ENCODE measurements at places on chromosomes 3 and 15. TPM values are rescaled to one million over a fixed set of nuclear protein-coding genes. Genes with fewer than 3 reads are reported as not detected.

DNA sequence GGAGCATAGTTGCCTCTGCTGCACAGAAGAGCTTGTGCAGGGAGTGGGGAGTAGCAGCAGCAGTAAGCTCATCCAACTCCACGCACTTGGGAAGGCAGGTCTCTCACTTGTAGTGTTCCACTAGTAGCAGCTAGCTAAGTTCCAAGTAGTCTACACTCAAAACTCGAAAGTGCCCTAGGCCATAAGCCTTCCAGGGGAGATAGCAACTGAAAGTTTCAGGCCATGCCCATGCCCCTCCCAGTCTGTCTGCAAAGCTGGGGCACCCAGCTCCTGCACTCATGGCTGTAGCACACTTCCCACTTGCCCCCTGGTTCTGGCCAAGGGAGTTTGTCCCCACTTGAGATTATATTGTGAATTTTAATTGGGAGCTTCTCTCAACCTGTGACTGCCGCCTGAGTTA is 57.5 kb downstream of the MFSD1 start:
- no peak for DNase-seq

Gene RNU5B-1
- not detected for polyA plus RNA-seq

DNA sequence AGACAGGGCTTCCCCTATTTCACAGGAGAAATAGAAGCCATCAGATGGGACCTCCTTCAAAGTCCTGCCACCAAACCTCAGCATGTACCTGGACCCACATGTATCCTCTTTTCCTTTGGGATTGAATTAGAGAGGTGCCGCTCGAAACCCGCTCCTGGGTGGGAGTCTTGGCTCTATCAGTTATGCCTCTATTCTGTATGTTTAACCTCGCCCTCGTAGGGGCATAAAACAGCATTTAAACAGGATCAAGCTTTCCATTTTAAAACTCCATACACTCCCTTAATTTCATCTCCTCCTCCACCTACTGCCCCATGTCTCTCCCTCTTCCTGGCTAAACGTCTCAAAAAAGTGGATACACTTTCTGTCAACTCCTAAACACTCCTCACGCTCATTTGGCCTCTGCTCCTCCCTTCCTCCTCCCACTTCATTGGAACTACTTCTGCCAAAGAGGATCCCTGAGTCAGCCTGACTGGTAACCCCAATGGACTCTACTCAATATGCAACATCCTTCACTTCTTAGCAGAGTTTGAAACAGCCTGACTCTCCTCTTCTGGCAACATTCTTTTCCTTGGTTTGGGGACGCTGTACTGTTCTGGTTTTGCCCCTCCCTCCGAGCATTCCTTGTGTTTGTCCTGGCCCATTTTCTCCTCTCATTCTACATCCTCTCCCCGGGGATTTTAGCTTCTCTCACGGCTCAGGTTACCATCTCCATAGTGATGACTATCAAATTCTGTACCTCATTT is 23.0 kb upstream of the MUC20 start:
- DNase-seq = no peak

- peak; percentile 61 for DNase-seq
These were observed 12.6 kb upstream of the FBN1 start for GRCh38 chr15:48657950-48658591.

DNA sequence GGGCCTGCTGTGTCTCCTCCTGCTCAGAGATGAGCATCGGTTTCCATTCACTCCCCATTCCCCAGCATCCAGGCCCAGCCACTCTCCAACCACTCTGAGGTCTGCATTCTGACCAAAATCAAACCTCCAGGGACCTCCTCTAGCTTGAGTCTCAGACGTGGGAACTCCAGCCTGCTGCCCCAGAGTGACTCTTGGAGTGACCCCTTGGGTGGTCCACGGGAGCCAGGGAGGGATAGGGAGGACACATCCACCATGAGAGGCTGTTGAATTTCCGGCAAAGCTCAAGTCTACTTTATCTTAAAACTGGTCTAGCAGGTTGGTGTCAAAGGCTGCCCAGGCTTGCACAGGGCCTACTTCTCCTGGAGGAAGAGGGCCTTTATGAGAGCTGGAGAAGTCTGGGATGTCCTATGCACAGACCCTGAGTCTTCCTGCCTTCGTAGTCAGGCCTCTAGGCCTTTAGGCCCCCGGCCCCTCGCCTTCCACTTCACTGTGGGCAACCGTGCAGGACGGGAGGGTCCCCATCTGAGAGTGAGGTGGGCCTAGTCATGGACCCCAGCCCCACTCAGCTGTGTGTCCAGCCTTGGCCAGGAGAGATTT is 8.9 kb downstream of the CISH start:
- no peak for DNase-seq

DNA sequence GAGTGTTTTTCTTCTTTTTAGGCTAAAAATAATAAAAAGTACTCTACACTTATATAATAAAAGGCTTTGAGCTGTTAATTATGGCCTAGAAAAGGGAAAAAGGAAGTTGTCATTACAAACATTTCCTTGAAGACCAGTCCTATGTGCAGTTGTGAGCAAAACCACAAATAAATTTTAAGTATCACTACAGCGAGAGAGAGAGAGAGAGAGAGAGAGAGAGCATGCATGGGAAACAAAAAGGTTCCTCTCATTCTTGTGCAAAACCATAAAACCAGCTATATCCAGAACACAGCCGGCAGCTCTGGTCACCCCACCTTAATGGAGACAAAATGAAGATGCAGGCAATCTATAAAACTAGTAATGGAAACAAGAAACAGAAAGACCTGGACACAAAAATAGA is 33.6 kb downstream of the HEG1 start:
- no peak for DNase-seq

- DNase-seq = no peak
These were observed 91.4 kb downstream of the SLC49A4 start for GRCh38 chr3:122886251-122886650.

Gene RPL39L
- 10.7 TPM for polyA plus RNA-seq

Gene SLC28A2
- 0.21 TPM for polyA plus RNA-seq

Gene SAMD7
- not detected for polyA plus RNA-seq

Gene DGKG
- 2.4 TPM for polyA plus RNA-seq

GRCh38 chr3:12643724-12644123 is 20.2 kb downstream of the RAF1 start:
- no peak for DNase-seq

Gene GRAMD1C
- 1.3 TPM for polyA plus RNA-seq

DNA sequence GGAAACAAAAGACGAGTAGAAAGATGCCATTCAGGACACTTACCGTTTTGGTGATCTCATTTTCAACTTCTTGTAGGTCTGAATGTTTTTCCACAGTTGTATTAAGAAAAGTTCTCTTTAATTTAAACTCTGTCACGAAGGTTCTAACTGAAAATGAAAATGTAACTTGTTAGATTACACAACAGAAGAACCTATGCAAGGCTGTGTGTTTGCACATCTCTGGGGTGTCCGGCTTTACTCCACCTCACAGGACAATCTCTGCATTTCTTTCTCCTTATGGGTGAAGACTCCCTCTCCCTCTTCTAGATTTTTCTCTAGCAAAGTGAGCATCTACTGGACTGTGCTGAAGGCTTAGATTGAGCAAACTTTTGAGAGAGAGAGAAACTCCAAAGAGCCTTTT is 50.6 kb downstream of the HEG1 start:
- DNase-seq = no peak

DNA sequence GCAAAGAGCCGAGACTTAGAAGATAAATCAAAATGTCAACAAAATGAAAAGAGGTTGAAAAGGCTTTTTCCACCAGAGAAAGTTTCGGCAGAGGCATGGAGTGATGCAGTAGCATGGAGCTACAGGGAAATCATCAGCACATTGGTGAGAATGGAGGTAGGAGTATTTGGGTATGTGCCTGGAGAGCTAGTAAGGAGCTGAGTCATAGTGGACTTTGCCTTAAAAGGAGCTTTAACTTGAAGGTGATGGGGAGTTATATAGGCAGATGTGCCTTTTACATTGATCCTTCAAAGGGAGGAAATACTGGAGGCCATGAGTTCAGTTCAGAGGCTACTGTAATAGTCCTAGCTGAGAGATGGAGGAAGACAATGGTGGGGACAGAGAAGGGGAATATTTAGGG is 44.3 kb downstream of the IL5RA start:
- DNase-seq = no peak

DNA sequence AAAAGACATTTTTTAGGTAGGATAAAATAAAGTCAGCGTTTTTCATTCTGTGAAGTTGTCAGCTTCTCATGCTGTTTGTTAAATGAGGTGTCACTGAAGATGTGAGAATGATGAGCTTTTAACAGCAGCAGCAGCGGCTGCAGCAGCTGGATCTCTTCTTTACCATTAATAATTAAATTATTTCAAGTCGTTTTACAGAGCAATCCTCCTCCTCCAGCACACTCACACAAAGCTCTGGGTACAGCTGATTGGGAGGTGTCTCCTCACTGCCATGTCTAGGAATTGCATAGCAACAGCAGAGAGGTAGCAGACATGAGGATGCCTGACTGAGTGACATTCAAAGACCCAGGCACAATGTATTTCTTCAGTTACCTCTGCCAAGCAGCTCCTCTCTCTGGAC is 46.7 kb upstream of the PLAAT1 start:
- DNase-seq = no peak

DNA sequence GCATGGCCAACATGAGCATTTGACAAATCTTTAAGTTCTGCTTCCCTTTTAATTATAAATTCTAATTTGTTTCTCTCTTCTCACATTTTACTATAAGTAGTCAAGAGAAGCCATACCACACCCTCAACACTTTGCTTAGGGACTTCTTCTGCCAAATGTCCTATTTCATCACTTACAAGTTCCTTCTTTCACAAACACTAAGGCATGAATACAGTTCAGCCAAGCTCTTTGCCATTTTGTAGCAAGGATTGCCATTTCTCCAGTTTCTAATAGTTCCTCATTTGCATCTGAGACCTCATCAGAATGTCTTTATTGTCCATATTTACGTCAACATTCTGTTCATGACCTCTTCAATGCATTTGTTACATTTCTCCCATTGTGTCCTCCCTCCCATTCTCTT is 29.4 kb downstream of the SLC22A14 start:
- no peak for DNase-seq

Gene CSPG4
- 91.9 TPM for polyA plus RNA-seq

- peak; percentile 73 for DNase-seq
These were observed 49.4 kb upstream of the INSYN1 start for GRCh38 chr15:73802431-73803041.

Gene AHSG
- 0.17 TPM for polyA plus RNA-seq

Gene SOX2
- polyA plus RNA-seq = 0.19 TPM

Gene C15orf62
- 1.8 TPM for polyA plus RNA-seq
